ENCODE measurements at places on chromosomes 7 and 10.

DNA sequence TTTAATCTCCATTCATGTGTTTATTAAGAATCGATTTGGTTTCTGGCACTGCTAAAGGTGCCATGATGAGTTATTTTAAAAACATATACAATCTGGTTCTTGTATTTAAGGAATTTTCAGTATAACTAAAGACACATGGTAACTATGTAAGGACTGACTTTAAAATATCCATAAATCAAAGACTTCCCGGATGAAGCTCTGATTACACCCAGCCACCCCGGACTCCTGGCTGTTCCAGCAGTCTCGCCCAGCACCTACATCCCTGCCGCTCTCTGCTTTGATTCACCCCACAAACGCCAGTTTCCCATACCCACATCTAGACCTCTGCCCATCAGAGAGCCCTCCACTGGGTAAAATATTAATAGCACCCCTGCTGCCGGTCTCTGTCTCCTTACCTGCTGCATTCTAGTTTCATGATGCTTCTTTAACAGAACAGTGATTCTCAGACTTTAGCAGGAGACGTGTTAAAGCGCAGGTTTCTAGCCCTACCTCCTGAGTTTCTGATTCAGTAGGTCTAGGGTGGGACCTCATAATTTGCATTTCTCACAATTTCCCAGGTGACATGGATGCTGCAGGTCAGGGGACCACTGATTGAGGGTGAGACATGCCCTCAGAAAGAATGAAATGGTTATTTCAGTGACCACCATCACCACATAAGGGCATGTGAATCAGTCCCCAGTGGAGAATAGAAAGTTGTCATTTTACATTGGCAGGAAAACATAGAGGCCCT, 185.7 kb downstream of the KIAA1217 start:
- no peak for DNase-seq

DNA sequence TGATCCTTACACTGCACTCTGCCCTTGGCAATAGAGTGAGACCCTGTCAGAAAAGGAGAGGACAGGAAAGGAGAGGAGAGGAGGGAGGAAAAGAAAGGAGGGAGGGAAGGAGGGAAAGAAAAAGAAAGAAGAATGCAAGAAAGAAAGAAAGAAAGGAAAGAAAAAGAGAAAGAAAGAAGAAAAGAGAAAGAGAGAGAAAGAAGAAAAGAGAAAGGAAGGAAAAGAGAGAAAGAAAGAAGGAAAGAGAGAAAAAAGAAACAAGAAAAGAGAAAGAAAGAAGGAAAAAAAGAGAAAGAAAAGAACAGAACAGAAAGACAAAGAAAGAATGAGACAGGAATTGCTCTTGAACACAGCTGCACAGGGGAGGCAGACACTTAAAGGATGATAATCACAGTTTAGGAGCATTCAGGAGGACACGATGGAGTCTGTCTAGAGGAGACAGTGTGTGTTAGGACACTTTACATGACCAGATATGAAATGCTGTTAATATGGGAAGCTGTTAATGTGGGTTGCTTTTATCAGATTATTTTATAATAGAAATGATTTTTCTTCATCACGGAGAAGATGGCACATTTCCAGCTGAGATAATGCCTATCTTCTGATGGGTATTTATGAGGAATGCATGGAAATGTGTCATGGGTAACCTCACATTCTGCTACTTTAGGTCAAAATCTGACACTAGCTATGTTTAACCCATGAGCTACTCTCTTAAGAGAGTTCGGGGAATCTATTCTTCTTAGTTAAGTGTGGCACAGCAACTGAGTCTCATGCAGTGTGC, 160.5 kb downstream of the BAMBI start:
- DNase-seq = no peak

- no peak for DNase-seq
Measured at GRCh38 chr10:108749042-108749441, 1174.3 kb downstream of the XPNPEP1 start.

- no peak for DNase-seq
Measured at GRCh38 chr10:49008091-49008490, 68.5 kb upstream of the LRRC18 start.

DNA sequence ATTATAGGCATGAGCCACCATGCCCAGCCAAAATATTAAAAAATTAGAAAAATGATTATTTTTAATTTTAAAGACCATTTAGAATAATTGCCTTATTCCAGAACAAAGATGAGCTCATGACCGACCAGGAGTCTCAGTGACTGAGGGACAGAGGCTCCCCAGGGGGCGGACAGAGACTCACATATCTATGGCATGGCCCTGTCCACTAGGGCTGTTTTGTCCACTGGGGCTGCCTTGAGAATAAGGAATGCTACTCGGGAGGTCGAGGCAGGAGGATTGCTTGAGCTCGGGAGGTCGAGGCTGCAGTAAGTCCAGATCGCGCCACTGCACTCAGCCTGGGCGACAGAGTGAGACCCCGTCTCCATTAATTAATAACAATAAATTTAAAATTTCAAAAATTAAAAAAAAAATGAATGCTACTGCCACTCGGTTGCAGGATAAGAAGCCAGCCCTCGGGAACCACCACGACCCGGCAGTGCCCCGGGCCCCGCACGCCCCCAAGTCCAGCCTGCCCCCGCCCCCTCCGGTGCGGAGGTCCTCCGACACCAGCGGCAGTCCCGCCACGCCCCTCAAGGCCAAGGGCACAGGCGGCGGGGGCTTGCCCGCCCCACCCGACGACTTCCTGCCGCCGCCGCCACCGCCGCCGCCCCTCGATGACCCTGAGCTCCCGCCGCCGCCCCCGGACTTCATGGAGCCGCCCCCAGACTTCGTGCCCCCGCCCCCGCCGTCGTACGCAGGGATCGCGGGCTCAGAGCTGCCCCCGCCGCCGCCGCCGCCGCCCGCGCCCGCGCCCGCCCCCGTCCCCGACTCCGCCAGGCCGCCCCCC, 128.6 kb downstream of the APBB1IP start:
- no peak for DNase-seq

All from stimulated activated CD8-positive, alpha-beta memory T cell treated with anti-CD3 and anti-CD28 coated beads, Interleukin-15, amount 100 ng/mL, for 4 hours (primary cell).